Parietal lobe (tissue), 2 donors: ENCODE measurements at places on chromosomes 7 and 10. TPM values are rescaled to one million over a fixed set of nuclear protein-coding genes. Genes with fewer than 3 reads are reported as not detected.

Gene OPALIN
- not detected for total RNA-seq

Gene PTN
- total RNA-seq: 140 TPM

Gene GNGT1
- total RNA-seq: not detected

Gene GBX1
- total RNA-seq: not detected

Gene NOD1
- 5.0 TPM for total RNA-seq

Gene SLC18A3
- total RNA-seq: not detected

Gene WNT2
- 0.31 TPM for total RNA-seq

Gene ZNF33A
- total RNA-seq: 95.2 TPM

Gene PKD2L1
- total RNA-seq: not detected

Gene TMEM196
- total RNA-seq: 12.8 TPM

Gene PHYHIPL
- total RNA-seq: 30.4 TPM

Gene UTF1
- total RNA-seq: not detected

Gene ZNF804B
- total RNA-seq: 9.7 TPM

Gene CYP2C8
- 3.4 TPM for total RNA-seq

Gene SLC29A4
- 24.4 TPM for total RNA-seq

Gene MLXIPL
- under 0.01 TPM for total RNA-seq

Gene ITPRID1
- 5.3 TPM for total RNA-seq

Gene NCF1
- total RNA-seq: not detected

Gene FAM237B
- not detected for total RNA-seq

Gene NODAL
- total RNA-seq: 3.1 TPM

Gene COL26A1
- 9.7 TPM for total RNA-seq

Gene ST8SIA6
- 11.6 TPM for total RNA-seq

Gene PALS2
- 149 TPM for total RNA-seq

Gene NXPH1
- total RNA-seq: 33.5 TPM

Gene LRRC17
- total RNA-seq: 11.3 TPM

Gene ATOH7
- 0.94 TPM for total RNA-seq

Gene FAM25C
- not detected for total RNA-seq

Gene ASB4
- 0.31 TPM for total RNA-seq

Gene SORBS1
- 303 TPM for total RNA-seq

Gene ADRA2A
- total RNA-seq: 34.7 TPM

Gene WEE2
- 1.3 TPM for total RNA-seq

Gene IGFBP3
- total RNA-seq: 5.6 TPM

Gene SNCG
- total RNA-seq: 2.8 TPM

Gene CCM2
- 24.7 TPM for total RNA-seq

Gene IFIT1B
- total RNA-seq: not detected

Gene LRIT1
- total RNA-seq: not detected

Gene KCNIP2
- 11.3 TPM for total RNA-seq

Gene HSPB1
- total RNA-seq: 3.8 TPM

Gene PAX2
- total RNA-seq: not detected

Gene CD36
- 12.2 TPM for total RNA-seq

Gene ERVW-1
- total RNA-seq: not detected

Gene LRMDA
- total RNA-seq: 0.94 TPM

Gene PAPSS2
- total RNA-seq: 2.5 TPM

Gene EVX1
- not detected for total RNA-seq

Gene PTTG1IP2
- not detected for total RNA-seq

Gene EMX2
- total RNA-seq: 3.1 TPM

Gene LEP
- not detected for total RNA-seq

Gene TDRD1
- total RNA-seq: under 0.01 TPM

Gene KLF14
- not detected for total RNA-seq

Gene HOXA5
- total RNA-seq: not detected

Gene HEPACAM2
- total RNA-seq: not detected

Gene PRR15
- total RNA-seq: not detected

Gene GCK
- total RNA-seq: 5.3 TPM

Gene LIPF
- total RNA-seq: not detected

Gene PIP
- not detected for total RNA-seq
